ENCODE measurements at places on chromosomes 5 and 9.

DNA sequence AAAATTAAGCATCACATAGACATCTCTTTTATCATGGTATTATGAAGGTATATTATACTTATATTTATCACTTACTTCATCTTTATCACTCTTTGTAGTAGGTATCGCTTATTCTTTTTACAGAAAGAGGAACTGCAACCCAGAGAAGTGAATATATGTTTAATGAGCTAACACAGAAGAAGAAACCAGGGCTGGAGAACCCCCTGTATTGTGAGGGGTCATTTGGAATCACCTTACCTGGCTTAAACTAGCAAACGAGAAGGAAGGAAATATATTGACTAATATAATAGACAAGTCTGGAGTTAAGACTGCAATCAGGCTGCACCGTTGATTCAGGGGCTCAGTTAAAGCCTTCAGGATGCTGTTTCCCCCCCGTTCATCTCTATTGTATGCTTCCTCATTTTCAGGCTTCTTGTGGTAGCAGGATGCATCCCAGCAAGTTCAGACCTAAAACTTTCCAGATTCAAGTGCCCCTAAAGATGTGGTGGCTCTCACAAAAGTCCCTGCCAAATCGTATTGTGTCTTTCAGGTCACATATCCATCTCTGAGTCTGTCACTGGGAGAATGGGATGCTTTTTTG is 146.4 kb downstream of the GCNT1 start:
- DNase-seq = no peak

- DNase-seq = no peak
Measured at GRCh38 chr9:94920420-94921091, 194.1 kb downstream of the AOPEP start.

- no peak for DNase-seq
Measured at GRCh38 chr5:103847060-103847459, 284.5 kb upstream of the NUDT12 start.

- no peak for DNase-seq
Measured at GRCh38 chr5:135951257-135951656, 3.5 kb downstream of the LECT2 start.

DNA sequence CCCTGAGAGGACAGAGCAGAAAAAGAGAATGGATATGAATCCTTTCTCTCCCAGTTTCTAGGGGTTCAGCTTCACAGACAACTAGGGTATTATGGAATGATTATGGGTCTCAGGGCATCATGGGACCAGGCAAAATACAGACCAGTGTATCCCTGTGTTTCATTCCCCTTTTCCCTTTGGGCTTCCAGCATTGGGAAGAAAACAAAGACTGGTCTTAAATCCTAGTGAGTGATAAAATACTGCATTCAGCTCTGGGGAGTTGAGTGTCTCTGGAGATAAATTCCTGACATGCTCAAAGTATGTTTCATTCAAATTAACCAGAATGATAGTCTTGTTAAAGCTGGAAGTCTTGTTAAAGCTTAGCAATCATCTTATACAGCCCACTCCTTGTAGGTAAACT is 2.4 kb upstream of the POU4F3 start:
- DNase-seq = no peak

GRCh38 chr5:118450554-118451332 is 537.6 kb downstream of the DTWD2 start:
- no peak for DNase-seq

- no peak for DNase-seq
Measured at GRCh38 chr5:108003178-108003577, 332.4 kb upstream of the EFNA5 start.

DNA sequence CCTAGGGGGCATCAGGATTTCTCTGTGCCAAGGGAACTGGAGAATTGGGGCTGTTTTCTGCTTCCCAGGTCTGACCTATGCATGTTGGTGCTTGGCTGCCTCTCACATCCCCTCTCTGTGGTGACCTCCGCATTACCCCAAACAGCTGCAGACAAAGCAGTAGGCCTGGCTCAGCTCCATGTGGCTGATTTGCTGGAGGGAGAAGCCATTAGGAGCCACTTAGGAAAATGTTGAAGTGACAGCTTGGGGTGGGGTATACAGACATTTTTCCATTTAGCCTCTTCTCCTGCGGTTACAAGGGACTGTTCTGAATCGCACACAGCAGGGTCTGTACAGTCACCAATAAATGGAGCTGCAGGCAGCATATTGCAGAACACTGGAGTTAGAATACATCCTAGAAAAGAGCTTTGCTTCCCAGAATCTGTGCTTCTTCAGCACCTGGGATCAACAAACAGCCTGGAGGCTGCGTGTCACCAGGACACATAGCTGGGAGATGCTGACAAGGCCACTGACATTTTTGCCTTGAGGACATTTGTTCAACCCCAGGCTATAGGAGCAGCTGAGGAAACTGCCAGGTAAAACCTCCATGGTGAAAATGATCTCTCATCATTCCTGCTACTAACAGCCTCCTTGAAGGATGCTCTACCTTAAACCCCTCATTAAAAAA is 335.3 kb downstream of the DIRAS2 start:
- DNase-seq = no peak
